Stimulated activated naive CD8-positive, alpha-beta T cell treated with anti-CD3 and anti-CD28 coated beads, Interleukin-15, Interleukin-2, amounts not matched to agents 100 U/mL and 50 U/mL, for 24 hours (primary cell): ENCODE measurements at places on chromosomes 3 and 15.

GRCh38 chr3:100634493-100635272, 25.3 kb downstream of the ADGRG7 start:
- DNase-seq, result peak; percentile 15

DNA sequence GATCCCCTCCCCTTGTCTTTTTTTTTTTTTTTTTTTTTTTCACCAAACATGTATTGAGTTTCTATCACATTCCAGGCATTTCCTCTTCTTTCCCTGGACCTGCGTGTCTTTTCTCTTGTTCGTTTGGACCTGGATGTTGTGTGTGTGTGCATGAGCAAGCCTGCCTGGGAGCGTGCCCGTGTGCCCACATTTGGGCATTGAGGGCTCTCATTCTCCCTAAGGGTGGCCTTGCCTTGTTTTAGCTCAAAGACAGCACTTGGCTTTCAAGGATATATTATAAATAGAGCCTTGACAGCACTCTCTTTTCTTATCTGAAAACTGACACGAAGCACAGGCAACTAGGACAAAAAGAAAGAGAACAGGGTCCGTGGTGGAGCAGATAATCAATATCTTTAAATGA, 39.0 kb upstream of the SLC25A26 start:
- DNase-seq, result no peak

DNA sequence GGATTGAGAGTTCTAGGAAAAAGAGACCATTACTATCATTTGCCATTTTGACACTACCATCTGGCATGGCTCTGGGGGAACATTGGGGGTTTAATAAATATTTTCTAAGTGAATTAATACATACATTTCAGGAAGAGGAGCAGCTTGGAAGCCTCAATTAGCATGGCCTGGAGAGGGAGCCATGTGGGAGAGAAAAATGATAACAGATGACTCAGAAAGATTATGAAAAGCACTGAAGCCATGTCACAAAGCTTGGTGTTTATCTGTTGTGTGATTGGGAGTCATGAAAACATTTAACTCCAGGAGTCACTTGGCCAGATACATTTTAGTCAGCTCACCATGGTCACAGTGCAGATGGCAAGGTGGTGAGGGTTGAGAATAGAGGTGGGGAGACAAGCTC, 121.0 kb downstream of the SSR3 start:
- DNase-seq, result no peak

DNA sequence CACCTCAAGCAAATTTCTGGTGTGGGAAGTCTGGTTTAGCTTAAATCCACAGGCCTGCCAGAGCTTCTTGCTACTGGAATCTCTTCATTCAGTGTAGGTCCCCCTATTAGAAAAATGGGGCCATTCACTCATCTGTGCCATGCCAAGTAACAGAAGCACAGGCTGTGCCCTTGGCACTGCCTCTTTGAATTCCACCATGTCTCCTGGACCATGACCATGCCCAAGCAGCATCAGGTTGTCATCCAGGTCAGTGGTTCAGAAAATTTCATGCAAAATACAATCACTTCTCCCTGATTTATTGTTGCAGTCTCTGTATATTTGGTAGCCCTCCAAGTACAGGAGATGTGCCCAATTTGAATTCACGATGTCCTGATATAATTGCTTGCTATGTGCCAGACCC, 602.1 kb upstream of the ZNF385D start:
- DNase-seq, result no peak

GRCh38 chr3:132346841-132347736, 29.9 kb downstream of the ACP3 start:
- DNase-seq, result no peak

- no peak for DNase-seq
These were observed 59.1 kb downstream of the ATP8B4 start for GRCh38 chr15:50059883-50060282.

GRCh38 chr3:87126321-87126720, 100.8 kb upstream of the CHMP2B start:
- DNase-seq, result no peak

GRCh38 chr3:150975086-150975991, 2.8 kb upstream of the CLRN1 start:
- no peak for DNase-seq

DNA sequence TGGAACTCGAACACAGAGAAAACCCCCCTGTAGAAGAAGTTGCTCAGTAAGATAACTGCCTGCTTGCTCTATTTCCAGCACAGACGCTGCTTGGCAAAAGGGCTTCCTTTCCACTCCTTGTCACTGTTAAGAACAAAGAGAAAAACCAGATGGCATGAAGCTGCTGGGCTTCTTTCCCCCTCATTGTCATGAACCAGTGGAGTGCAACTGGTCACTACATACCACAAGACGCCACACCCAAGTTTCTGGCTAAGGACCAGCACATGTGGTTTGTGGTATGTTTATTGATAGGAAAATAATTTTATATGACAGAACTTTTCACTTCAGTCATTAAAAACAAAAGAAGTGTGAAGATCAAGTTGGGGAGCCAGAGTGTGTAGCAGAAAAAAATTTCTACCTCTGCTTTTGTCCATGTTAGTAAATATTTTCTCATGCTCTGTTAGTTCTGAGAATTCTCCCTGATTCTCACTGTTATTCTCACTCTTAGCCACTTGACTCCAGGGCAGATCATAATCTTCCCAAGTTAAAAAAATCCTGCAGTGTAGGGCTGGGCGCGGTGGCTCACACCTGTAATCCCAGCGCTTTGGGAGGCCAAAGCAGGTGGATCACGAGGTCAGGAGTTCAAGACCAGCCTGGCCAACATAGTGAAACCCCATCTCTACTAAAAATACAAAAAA, 37.9 kb downstream of the CLK3 start:
- no peak for DNase-seq
